ENCODE measurements at places on chromosomes 4 and X.
A peak's percentile ranks its signal among the peaks of the same experiment; 100 is the strongest.

GRCh38 chr4:153954654-153955053, 165.8 kb upstream of the SFRP2 start:
- no peak for DNase-seq

GRCh38 chr4:6468376-6468775, 4.0 kb downstream of the PPP2R2C start:
- DNase-seq: no peak

DNA sequence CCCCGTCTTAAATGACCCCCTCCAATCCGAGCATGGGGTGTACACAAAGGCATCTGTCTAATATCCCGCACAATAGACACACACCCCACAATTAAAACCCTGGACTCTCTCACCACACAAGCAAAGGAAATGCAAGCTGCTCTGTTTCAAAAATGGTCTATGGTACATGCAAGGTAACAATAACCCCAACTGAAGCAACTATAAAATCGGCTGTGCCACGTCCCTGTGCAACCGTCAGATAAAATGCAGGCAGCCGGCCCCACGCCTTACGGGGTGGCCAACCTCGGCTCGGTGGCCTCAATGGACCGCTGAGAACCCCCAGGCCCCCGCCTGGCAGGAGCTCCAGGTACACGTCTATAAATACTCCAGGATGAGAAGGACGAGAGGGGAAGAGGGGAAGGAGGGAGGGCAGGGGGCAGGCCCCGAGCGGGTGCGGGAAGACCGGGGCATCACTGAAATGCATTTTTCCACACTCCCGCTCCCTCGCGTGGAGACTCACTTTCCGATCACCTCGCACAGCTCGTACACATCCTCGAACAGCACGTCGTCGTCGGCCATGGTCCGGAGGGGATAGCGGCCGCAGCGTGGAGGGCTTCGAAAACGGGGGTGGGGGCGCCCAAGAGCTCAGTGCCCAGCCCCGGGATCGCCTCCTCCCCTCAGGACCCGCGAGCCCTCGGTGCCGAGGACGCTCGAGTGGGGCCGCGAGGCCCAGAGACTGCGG, 763 bp downstream of the CASK start:
- DNase-seq: peak; percentile 10

DNA sequence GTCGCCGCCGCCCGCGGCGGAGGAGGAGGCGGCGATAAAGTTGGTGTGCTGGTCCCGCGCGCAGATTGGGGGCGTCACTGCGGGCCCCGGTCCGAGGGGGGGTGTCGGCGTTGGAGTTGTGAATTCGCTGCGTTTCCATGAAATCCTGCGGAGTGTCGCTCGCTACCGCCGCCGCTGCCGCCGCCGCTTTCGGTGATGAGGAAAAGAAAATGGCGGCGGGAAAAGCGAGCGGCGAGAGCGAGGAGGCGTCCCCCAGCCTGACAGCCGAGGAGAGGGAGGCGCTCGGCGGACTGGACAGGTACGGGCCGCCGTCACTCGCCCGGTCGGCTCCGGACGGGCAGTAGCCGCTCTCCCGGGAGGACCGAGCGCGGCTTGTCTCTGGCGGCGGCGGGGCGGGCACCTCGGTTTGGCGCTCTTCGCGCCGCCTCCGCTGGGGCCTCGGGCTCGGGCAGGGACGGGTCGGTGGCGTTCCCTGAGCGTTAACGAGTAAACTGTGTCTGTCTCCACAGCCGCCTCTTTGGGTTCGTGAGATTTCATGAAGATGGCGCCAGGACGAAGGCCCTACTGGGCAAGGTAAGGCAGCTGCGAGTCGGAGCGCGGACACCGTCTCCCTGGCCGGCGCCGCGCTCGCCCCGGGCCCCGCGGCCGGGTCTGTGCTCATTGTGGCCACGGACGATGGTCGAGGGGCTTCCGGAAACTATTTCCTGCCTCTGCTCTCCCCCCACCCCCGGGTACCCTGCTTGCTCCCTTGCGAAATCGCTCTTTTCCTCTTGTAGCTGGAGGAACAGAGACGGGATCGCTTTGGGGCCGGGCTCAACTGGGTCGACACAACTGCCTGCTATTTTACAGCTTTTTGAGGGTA, 658 bp downstream of the KDM6A start:
- DNase-seq: peak; percentile 19

- DNase-seq: peak; percentile 26
Observed at GRCh38 chrX:12901486-12901885, 4.9 kb upstream of the TLR8 start.

DNA sequence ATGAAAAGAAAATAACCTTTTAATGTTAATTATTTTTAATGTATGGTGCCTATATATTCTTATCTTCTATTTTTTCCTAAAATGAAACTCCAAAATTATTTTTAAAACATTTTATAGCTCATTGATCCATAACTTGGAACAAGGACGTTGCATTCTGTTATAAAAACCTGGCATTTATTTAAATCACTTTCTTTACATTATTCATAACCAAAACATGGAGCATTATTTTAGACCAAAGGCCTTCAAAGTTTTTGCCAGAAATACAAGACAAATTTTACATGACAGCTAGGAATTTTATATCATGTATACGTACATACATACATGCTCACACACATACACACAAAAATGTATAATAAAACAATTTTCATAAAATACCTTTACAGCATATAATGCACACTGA, 259.8 kb downstream of the QDPR start:
- DNase-seq: no peak

DNA sequence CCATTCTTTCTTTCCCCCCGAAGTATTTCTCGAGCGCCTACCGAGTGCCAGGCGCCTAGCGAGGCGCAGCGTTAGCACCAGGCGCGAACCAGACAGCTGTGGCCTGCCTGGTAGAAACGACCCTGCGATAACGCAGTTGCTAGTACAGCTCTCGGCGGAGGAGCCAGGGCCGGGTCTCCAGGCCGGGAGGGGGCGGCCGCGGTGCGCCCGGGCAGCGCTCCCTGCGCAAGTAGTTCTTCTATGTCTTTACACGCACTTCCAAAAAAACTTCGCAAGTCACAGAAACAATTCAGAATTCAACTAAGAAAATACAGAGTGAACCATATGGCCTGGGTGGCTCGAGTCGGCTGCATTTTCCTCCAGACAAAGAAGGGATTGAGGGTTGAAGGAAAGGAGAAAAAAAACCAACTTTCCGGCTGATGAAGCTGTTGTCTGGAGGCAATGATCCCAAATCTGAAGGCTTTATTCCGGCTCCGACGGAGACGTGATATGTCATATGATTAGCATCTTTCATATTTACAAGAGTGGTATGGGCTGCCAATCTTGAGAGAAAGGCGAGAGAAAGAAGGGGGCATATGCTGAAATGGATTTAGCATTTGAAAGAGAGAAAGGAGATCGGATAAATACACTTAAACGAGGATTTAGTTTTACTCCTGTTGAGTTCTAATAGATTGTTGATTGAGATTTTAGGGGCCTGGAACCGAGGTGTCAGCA, 7.2 kb upstream of the NEUROG2 start:
- peak; percentile 19 for DNase-seq

DNA sequence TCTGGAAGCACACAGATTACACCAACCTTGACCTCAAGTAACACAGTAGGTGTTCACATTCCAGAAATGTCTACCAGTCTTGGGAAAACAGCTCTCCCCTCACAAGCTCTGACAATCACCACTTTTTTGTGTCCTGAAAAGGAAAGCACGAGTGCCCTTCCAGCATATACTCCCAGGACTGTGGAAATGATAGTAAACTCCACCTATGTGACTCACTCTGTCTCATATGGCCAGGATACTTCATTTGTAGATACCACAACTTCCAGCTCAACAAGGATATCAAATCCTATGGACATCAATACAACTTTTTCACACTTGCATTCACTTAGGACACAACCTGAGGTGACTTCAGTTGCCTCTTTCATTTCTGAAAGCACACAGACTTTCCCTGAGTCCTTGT, 46.9 kb downstream of the ADGRG4 start:
- no peak for DNase-seq

DNA sequence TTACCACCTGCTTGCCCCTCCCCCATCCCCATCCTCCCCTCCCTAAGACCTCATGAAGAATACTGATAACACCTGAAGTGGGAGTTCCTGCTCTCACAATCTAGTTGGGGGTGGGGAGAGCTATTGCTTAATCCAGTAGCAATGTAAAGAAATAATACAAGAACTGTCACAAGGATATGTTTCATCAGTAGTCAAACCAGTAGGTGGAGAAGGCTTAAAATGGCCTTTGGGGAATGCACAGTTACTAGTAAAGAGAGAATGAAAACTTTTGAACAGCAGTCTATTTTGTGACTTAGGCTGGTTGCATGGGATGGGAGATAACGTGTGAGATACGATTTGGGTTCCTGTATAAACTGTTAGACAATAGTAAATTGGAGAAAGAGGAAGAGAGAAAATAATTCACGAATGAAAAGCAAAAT, 6.0 kb downstream of the GALNT7 start:
- DNase-seq: no peak

GRCh38 chr4:40033613-40034012, 23.0 kb upstream of the N4BP2 start:
- no peak for DNase-seq

DNA sequence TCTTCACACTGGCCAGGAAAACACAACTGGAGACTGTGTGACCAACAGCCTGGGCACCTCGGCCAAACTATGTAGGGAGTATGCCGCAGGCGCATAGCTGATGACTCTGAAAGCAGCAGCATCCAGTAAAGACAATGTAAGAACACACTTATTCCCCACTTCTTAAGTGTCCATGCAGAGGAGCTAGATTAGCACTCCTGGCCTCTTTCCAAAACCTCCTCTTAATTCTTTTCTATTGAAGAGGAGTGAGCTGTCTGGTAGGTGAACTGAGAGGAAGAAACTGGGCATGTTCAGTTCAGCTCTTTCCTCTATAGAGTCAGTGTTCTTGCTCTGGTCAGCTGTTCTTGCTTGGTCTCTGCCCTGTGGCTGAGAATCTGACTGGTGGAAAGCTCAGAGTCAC, 21.1 kb downstream of the NMU start:
- no peak for DNase-seq

- no peak for DNase-seq
Observed at GRCh38 chrX:9899640-9900111, 67.5 kb upstream of the CLDN34 start.

GRCh38 chr4:177313263-177313662, 3.6 kb downstream of the NEIL3 start:
- DNase-seq: no peak

DNA sequence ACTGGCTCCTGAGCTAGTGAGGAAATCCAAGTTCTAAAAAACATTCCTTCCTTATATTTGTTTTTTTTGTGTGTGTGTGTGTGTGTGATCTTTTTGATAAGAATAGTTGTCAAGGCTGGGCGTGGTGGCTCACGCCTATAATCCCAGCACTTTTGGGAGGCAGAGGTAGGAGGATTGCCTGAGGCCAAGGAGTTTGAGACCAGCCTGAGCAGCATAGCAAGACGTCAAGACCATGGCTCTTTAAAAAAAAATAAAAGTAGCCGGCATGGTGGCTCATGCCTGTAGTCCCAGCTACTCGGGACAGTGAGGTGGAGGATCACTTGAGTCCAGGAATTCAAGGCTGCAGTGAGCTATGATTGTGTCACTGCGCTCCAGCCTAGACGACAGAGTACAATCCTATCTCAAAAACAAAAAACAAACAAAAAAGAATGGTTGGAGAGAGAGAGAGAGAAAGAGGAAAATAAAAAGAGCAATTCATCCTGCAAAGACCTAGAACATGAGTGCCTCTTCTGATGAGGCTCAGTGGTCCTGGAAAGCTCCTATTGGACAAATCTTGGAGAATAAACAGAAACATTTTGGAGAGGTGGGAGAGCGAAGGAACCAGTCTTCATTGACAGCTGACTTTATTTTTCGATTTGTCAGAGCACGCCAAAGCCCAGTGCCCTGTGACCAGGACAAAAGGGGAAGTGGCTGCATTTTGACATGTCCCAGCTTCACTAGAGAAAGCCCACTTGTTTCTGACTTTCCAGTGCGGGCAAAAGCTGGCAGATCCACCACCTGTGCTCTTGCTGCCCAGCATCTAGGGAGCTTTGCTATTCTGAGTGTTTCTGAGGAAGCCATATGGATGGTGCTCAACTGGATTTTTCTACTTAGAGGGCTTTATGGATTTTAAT, 244.7 kb downstream of the PALLD start:
- no peak for DNase-seq

- no peak for DNase-seq
Observed at GRCh38 chr4:108116423-108117168, 52.1 kb downstream of the LEF1 start.

DNA sequence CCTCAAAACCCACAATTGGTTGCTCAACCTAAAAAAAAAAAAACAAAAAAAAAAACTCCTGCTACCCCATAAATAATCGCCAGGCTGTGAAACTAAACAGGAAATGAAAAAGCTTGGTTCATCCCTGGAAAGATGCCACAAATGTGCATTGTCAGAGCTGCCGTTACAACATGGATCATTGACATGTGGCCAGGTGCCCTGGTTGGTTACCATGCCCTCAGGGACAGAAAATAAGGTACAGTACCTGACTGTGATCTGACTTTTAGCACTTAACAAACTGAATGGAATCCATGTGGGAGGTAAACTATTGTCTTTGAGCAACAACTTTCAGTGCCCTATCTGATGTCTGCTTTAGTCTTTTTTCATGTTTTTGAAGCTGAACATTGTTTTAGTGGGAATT, 118.0 kb upstream of the RPL34 start:
- no peak for DNase-seq

- no peak for DNase-seq
Observed at GRCh38 chr4:66855956-66856355, 689.3 kb downstream of the CENPC start.

DNA sequence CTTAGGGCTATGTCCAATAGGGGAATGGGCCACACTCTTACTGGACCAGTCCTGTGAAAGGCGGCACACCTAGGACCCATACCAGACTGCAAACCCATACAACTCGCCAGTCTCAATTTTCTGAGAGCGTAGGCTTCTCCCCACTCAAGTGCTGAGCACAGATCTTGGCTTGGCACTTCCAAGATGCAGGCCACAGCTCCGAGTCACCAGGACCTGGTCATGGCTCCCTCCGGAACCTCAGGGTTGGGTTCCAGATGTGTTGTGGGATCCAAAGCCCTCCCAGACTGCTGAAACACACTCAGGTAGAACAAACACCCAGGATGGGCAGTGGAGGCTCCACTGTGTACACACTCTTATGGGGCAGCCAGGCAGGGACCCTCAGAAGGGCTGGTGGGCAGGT, 103.3 kb downstream of the TMEM144 start:
- no peak for DNase-seq

- DNase-seq: no peak
Observed at GRCh38 chr4:139060591-139060990, 45.0 kb downstream of the NOCT start.

DNA sequence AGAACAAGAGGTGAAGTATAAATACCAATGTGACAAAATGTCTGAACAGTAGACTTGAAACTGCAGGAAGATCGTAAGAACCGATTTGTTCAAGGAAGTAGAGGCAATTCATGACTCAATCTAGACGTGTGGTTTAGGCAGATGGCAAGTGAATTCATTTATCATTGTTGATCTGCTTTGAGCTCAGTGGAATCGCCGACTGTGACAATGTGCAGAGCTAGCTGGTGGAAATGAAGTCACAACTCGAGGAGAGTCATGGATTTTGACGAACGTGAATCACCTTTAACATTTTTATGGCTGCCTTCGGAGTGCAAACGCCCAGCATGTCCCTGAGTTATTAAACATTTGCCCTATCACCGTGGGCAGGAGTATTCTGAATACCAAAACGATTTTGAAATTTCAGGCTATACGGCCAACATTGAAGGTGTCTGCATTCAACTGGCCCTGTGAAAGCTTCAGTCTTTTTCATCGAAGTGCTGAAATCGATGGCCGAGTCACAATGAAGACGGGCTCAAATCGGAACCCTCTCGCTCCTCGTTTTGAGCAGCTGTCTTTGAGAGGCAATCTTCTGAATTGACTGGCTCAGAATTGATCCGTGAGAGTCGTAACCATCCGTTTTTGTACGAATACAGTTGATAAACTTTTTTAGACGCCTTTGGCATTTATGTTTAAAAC, 689 bp upstream of the OGT start:
- peak; percentile 21 for DNase-seq

- DNase-seq: no peak
Observed at GRCh38 chr4:95219109-95219508, 329.7 kb downstream of the UNC5C start.
